ENCODE measurements at places on chromosomes 1 and 21.

- DNase-seq: no peak
These were observed 33.4 kb downstream of the QSOX1 start for GRCh38 chr1:180188091-180188506.

DNA sequence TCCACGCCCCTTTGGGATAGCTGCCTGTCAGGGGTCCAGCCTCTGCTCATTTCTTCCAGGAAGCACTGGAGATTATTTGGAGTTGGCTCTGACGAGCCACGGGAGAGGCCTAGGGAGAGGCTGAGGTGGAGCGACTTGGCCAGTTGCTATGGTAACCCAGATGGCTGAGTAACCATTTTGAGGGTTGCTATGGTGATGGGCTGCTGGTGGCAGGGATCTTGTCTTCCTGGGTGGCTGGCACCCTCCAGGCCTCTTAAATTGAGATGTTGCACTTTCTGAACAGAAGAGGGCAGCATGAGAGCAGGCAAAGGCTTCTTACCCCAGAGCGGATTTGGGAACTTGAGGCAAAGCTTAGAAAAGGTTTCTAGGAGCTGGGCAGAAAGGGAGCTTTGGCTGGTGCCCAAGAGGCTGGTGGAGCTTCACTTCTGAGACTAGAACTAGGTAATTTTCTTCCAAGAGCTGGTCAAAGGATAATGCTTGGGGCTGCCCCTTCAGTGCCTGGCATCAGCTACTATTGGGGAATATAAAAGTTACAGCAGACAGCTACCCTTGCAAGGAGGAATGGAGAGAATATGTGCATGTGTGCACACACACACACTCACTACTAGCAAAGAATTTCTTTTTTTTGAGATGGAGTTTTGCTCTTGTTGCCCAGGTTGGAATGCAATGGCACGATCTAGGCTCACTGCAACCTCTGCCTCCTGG is 72.5 kb downstream of the NDUFS5 start:
- DNase-seq: peak; percentile 58

DNA sequence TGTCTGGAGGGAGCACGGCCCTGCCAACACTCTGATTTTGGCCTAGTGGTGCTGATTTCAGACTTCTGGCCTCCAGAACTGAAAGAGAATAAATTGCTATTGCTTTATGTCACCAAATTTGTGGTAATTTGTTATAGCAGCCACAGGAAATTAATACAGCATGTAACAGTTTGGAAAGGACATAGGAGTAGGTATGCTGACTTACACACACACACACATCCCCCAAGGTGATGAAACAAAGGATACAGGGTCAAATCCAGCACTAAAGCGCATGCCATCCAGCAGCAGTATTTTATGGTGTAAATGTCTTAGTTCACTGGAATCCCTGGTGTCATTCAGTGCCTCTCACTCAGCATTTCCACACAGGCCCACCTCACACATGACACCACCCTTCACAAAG is 72.2 kb upstream of the MAN1A2 start:
- no peak for DNase-seq

GRCh38 chr1:92536211-92536979 is 49.7 kb upstream of the GFI1 start:
- no peak for DNase-seq

DNA sequence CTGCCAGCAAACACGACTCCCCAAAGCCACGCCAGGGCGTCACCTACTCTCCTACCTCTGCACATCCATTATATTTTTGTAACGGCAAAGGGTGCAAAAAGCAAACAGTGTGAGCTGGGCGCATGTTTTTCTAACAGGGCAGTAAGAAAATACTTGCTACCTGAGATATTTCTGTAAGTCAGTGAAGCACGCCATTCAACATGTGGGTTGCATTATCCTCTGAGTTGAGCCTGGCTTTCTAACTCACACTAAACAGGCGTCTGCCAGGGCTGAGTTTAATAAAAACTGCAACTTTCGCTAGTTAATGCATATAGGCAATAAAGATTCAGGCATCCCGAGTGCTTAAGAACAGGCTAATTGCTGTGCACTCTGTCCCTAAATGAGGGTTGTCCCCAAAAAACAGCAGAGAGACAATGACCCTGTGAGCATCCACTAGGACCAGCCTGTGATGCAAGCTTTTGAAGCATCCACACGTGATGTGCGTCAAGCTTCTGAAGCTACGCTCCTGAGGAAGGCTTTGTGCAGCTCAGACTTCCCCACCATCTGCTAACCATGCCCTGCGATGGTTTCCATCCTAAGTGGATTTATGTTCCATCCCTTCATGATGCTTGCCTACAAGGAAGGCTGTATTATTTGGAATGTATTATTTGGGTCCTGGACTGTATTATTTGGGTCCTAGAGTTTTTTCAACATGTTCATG is 70.0 kb upstream of the SIM2 start:
- no peak for DNase-seq

DNA sequence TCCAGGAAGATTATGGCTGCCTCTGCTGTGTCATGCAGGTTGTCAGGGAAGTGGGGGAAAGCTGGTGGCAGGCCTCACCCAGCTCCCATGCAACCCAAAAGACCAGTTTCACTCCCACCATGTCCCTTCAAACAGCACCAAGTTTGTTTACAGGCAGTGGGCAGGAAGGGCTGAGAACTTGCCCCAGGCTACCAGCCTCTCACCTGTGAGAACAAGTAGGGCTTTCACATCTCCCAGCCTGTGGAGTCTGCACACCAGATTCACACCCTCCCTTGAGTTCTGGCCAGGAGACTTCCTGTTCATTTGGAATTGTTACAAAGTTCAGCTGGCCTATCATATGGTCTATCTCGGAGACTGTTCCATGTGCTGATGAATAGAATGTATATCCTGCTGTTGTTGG is 27.8 kb downstream of the RPAP2 start:
- DNase-seq: no peak

DNA sequence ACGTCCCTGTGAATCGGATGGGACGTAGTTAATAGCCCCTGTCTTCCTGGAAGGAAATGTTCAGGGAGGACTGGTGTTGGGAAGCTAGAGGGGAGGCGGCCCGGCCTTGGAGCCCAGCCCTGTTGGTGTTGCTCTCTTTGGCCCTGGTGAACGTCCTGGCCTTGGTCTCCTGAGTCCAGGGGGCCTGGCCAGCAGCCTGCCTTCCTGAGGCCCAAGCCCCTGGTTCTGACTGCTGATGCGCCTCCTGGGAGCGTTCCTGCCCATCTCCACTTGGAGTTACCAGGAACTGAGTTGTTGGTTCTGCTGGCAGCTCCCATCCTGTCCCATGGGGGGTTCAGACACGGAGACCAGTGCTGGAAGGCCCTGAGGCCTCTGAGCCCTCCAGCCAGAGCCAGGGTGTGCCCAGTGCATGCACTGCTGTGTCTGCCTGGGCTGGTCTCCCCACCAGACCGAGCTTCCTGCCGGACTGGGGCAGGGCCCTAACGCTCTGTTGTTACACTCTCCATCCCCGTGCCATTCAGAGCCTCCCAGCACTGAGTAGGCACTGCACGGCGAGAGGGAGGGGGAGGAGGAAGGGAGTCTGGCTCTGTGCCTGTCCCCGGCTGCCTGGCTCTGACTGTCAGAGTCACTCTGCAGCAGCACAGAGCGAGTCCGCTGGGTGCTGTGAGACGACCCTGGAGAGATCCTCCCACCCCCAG is 382.5 kb upstream of the VAMP3 start:
- no peak for DNase-seq

- no peak for DNase-seq
These were observed 1232.1 kb downstream of the MRPL39 start for GRCh38 chr21:24375201-24375600.

GRCh38 chr1:236882678-236883077 is 87.6 kb downstream of the MTR start:
- DNase-seq: no peak

- no peak for DNase-seq
These were observed 4.7 kb upstream of the INAVA start for GRCh38 chr1:200890027-200890426.

- DNase-seq: no peak
These were observed 23.3 kb upstream of the C1orf105 start for GRCh38 chr1:172397221-172397620.

DNA sequence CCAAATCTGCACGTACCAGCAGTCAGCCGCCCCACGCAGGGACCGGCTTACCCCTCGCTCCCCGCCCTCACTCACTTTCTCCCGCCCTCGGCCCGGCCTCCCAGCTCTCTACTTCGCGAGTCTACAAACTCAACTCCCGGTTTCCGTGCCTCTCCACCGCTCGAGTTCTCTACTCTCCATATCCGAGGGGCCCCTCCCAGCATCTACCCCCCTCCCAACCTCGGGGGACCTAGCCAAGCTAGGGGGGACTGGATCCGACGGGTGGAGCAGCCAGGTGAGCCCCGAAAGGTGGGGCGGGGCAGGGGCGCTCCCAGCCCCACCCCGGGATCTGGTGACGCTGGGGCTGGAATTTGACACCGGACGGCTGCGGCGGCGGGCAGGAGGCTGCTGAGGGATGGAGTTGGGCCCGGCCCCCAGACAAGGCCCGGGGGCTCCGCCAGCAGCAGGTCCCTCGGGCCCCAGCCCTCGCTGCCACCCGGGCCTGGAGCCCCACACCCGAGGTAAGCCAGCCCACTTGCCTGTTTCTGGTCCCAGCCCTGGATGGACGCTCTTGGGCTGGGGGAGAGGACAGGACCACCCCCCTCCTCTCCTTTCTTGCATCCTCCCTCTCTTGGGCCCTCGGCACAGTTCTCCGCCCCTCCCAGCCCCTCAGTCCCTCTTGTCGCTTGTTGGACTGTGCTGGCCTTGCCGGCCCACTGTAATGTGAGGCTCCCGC is at the start of gene ARTN:
Gene ARTN (plus strand): TSS at position 416 of the 715 bp plus-strand sequence. CDS start 1,856 bp downstream, outside the sequence.
- no peak for DNase-seq

DNA sequence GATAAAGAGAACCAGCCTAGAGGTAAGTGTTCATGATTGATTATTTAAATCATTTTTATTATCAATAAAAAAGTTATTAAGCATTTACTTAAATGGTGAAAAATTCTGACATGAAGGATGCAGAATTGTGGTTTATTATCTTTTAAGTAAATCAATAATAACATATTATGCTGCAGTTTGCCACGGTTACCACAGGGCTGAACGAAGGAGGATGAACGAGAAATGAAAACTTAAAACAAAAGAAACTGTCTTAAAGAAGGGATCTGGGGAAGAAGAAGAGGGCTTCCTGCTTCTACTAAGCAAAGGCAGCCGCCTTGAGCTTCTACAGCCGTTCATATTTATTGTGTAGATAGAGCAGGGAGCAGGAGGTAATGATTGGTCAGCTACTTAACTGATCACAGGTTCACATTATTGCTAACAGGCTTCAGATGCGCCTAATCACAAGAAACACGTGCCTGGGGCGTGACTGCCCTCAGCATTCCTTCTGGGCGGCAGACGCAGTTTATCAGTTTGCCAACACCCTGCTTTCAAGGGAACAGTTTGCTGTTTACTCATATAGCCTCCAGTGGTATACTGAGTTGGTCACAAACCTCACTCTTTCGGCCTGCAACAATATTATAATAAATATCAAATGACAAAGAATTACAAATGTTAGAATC is 5.8 kb upstream of the FNBP1L start:
- no peak for DNase-seq

- no peak for DNase-seq
These were observed 211.4 kb upstream of the PKN2 start for GRCh38 chr1:88472714-88473113.

DNA sequence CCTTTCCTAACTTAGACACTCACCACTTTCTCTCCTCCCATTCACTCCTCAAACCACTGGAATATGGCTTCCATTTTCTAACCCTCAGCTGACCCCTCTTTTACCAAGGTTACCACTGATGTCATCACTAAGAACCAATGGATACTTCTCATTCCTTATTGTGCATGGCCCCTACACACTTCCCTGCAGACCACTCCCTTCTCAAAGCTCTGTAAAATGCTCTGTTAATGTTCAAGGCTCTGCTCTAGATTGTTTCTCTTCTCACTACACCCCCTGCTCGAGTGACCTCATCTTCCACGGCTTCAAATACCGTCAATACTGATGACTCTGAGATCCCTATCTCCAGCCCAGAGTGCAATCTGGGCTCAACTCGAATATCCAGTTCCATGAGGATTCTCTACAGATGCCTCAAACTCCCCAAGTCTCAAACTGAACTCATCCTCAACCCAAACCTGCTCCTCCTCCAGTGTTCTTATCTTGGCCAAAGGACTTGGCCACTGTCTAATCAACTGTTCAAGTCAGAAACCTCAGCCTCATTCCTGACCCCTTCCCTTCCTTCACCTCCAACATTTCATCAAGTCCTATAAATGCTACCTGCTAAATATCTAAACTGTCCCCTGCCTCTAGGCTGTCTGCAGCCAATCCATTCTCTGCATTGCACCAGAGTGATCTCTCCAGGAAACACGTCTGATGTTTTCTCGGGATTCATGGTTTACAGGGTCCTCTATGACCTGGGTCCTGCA is 41.3 kb upstream of the BMP8B start:
- no peak for DNase-seq

- no peak for DNase-seq
These were observed 123.7 kb upstream of the HMGB4 start for GRCh38 chr1:33740040-33740744.

- no peak for DNase-seq
These were observed 45.1 kb downstream of the BTBD8 start for GRCh38 chr1:92125204-92125603.

All from stimulated activated CD4-positive, alpha-beta T cell treated with anti-CD3 and anti-CD28 coated beads, Interleukin-2, amount 100 ng/mL, for 4 hours (primary cell).